Cerebellar nuclear complex (tissue), 1 donor: ENCODE measurements at places on chromosomes 13 and 19.

DNA sequence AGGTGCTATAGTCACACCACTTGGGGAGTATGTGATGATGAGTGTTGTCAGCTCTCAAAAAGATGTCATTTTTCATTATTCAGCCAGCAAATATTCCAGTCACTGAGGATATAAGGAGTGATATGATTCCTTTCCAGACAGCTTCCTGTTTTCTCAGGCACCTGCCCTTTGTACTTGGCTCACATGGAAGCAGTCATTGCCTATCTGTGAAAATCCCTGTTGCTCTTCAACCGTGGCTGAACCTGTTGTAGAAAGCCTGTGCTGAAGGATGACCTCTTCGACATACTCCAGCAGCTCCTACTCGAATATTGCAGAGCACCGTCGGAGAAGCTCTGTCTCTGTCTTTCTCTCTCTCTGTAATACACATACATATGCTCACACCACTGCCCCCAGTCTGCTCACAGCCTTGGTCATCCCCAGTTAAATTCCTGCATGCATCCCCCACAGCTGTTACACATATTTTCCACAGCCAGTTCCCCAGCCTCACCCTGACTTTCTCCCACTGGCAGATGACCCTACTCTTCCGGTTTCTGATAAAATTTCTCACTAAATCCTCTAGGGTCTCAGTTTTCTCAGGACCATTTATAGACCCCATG is 204.2 kb upstream of the ARGLU1 start:
- DNase-seq = no peak

GRCh38 chr19:39356647-39357046 is 14.4 kb downstream of the SAMD4B start:
- no peak for DNase-seq

GRCh38 chr19:45187421-45188100 is 9.0 kb downstream of the BLOC1S3 start:
- DNase-seq = peak; percentile 23

DNA sequence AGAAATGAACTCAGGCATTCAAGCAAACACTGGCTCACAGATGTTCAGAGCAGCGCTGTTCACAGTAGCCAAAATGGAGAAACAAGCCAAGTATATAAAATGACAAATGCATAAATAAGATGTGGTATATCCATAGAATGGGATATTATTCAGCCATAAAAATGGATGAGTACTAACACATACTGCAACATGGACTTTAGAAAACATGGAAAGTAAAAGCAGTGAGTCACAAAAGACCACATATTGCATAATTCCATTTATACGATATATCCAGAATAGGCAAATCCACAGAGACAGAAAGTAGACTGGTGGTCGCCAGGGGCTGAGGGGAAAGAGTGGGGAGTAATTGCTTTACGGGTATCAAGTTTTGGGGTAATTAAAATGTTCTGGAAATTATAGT is 6.6 kb downstream of the ZNF837 start:
- no peak for DNase-seq

GRCh38 chr19:17125728-17126677 is 50.4 kb downstream of the MYO9B start:
- no peak for DNase-seq

DNA sequence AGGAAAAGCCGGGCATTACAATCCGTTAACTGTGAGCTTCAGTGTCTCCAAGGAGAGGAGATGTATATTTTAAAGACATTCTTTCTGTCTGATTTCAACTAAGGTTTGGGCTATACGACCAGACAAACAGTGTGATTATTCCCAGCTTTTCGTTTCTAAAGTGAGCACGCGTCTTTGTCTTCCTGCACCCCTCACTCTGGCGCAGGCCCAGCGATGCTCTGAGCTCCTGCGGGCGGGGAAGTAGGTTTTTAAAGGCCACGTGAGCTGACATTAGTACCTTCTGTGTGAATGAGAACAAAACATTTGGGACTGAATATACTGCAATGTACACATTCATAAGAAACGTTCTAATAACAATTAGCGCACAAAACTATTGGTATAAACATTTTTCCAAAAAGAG is 15.3 kb upstream of the RANBP3 start:
- no peak for DNase-seq

- no peak for DNase-seq
Observed at GRCh38 chr19:8577247-8577646, at the start of gene MYO1F. Gene MYO1F (minus strand): TSS chr19:8577442. CDS start chr19:8577309, 133 bp downstream.

DNA sequence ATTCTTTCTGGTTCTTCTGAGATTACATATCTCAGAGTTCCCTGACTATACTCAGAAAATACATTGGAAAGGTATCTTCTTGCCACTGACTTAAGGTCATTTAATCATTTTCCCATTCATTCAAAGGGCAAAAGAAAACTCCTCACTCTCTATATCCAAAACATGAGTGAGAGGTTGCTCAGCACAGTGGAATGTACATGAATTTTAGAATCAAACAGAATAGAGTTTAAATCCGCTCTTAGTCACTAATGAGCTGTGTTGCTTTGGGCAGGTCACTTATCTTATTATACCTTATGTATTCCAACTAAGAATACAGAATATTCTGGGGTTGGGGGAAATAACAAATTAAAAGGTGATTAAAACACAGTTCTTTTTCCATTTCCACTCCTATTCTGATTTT is 452.6 kb upstream of the KLF12 start:
- no peak for DNase-seq

DNA sequence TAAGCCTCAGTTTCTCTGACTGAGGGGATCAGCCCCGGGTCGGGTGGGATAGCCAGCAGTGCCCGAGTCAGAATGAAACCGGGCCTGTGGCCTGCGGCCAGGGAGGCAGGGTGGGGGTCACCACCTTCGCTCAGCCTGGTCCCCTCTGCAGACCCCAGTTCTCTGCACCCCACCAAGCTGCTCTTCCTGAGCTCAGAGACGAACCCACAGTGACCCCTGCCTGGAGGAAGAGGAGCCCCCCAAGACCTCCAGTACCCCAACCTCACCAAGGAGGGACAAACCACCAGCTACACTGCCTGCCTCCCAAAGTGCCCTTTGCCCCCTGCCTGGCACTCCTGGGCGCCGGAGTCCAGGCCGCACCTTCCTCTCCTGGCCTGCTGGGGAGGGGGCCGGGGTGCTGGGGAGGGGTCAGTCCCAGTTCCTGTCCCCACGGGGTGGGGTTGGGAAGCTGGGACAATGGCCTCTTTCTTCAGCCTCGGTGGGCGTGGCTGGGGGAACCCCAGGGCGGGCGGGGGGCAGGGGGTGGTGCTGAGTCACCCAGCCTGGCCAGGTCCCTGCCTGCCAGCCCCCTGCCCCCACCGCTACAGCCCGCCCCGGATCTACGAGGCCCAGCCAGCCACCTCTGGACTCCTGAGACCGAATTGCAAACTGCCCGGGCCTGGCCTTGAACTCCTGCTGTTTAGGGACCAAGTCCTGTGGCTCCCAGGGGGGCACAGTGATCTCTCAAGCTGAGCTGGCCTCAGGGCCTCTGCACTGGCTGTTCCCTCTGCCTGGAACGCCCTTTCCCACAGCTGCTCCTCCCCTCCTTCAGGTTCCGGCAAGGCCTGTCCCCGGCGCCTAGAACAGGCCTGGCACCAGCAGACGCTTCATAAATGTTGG is 14.3 kb downstream of the ZBTB7A start:
- DNase-seq = no peak

GRCh38 chr19:44890366-44891015 is 563 bp upstream of the TOMM40 start:
- peak; percentile 99 for DNase-seq

- DNase-seq = no peak
Observed at GRCh38 chr19:42471554-42472249, 29.0 kb upstream of the CXCL17 start.

DNA sequence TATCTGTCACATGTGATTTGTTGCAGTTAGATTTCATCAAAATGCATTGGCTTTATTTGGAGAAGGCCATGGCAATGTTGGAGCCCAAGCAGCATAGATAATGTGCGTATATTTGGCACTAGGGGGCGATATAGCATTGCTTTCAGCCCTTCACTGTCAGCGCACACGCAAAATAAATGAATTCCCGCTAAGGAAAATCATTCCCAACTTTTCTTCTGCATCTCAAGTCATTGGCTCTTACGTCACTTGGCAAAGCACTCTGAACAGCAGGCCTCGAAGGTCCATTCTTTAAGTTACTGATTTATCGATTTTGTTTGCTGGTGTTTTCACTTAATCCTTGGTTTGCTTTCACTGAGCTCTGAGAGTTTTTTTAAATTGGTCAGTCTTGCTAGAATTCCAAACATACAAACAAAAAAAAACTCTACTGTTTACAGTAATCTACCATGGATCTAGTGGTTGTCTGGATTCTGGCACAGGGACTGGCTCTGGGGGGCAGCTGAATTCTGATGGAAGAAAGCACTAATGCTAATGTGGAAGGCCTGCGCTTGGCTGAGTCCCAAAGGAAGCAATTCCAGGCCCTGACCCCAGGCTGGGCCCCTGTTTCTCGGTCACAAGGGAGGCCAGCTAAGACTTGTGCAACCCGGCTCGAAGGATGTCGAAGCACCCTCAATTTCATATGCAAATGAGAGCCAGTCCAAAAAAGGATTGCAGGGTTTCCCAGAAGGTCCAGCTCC is 97.7 kb upstream of the IPO5 start:
- DNase-seq = no peak

GRCh38 chr19:45769821-45770191 is 754 bp upstream of the SIX5 start:
- DNase-seq = no peak

DNA sequence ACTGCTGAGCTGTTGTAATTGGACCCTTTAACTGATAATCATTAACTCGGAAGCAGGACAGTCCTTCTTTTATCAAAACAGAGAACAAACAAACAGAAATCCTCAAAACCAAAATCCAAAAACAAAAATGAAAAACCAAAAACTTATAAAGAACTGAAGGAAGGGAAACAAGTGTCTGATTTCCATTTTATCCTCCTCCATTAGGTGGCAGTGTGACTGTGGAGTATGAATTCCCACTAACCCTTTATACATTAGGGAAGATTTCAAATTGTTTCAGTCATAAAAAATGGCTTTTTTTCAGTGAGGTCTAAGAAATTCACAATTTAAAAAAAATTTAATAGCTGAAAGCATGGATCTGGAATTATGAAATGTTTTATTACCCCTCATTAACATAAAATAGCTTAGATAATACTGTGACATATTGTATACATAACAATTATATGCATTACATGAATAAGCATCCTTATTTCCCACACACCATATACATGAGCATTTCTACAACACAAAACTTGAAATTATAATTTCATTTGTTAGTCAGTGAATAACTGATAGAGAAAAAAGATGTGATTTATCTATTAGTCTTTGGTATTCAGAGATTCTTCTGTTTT is 1074.3 kb upstream of the PCDH9 start:
- DNase-seq = no peak

DNA sequence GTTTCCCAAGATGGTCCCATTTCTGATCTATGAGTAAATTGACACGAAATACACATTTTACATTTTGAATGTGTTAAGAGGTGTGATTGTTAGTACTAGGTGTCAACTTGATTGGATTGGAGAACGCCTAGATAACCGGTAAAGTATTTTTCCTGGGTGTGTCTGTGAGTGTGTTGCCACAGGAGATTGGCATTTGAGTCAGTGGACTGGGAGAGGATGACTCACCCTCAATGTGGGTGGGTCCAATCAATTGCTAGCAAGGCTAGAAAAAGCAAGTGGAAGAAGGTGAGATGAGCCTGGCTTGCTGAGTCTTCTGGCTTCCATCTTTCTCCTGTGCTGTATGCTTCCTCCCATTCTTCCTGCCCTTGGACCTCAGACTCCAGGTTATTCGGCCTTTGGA is 960.7 kb upstream of the PCDH9 start:
- no peak for DNase-seq

DNA sequence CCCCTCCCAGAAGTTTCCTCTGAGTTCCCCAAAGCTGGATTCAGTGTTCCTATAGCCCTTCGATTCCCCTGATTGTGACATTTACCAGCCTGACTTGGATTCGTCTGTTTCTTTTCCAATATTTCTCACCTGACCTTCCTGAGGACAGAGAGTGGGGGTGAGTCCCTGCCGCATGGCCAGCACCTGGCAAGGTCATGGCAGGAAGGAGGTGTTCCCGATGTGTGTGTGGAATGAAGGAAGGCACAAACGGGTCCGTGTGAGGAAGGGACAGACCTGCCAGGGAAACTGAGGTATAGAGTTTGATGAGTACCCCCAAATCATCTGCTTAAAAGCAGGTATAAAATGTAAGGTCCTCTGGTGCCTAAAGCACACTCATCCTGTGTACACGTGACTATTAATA is 3.3 kb downstream of the COL4A1 start:
- no peak for DNase-seq

DNA sequence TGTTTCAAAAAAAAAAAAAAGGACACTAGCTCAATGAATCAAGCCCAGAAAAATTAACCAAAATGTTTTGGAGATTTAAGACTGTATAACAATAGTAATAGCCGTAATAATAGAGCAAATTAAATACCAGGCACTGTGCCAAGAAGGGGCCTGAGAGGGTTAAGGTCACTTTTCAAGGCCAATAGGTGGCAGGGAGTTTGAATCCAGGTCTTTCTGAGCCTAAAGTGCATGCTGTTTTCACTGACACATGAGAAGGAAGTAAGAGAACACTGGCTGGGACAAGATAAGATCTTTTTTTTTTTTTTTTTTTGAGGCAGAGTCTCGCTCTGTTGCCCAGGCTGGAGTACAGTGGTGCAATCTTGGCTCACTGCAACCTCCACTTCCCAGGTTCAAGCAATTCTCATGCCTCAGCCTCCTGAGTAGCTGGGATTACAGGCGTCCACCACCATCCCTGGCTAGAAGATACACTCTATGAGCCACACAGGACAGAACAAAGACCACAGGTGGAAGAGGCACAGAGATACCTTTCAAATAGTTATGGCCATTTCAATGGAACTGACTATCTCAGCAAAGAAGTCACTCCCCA is 7.7 kb downstream of the FFAR2 start:
- no peak for DNase-seq
